NCI-H524 treated with DMSO at 0.1 percent for 48 hours (cell line): ENCODE measurements at places on chromosomes 11 and 22.

DNA sequence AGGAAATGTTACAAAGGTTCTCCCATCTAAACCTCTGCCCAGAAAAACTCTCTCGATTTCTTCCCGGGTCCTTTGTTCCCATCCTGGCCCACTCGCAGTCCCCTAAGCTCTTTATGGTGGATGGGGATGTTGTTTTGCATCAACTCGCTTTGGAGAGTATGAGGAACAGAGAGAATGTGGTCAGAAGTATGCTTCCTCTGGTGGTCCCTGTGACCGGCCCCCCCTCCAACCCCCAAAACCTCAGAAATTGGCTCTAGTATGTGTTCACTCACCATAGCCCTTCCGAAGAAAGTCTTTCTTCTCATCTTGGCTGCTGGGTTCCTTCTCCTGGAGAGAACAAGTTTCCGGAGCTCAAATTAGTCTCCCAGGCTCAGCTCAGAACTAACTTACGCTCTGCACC is 54.4 kb downstream of the GRAMD1B start:
- DNase-seq: no peak

- no peak for DNase-seq
Observed at GRCh38 chr11:71442123-71442522, 6.1 kb downstream of the DHCR7 start.

- no peak for DNase-seq
Observed at GRCh38 chr11:35065566-35065965, 73.4 kb upstream of the CD44 start.

DNA sequence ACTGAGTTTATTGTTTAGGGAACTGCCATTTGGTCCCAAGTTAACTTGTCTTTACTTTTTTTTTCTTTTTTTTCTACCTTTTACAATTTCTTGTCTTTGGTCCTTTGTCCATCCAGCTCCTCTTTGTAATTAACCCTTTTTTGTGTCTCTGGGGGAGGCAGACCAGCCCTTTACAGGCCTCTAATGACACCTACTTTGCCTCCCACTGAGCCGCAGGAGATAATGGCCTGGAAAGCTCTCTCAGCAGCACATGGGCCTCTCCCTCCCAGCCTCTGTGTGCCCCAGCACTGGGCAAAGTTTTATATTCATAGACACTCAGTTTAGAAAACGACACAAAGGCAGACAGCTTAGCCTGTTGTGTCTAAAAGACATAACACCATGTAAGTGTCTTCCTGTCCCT is 480.4 kb downstream of the SOX6 start:
- DNase-seq: no peak

DNA sequence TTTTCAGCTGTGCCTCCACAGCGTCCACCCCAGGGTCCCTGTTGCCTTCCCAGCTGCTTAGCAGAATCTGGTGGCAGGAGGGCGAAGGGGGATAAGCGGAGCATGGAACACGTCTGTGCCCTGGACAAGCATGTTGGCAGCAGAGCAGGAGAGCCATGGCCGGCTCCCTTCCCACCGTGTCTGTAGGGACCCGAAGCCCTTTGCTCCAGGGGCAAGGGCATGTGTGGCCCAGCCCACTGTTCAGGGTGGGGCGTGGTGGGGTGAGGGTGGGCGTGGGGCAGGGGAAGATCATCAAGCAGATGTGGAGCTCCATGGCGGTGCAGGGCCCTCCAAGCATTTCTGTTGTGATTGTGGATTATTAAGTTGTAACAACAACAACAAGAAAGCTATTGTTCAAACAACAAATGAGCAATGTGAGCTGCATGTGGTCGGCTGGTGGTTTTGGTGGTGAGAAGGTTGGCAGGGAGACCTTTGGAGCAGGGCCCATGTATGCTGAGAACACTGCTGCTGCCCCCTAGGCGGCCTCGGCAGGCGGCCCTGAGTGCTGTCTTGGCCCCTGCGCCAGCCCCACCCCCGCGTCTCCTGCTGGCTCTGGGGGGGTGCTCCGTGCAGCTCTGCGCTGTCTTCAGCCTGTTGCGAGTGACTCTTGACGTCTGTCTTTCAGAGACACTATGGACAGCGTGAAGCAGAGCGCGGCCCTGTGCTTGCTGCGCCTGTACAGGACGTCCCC is 50.9 kb downstream of the AP2A2 start:
- DNase-seq: no peak

DNA sequence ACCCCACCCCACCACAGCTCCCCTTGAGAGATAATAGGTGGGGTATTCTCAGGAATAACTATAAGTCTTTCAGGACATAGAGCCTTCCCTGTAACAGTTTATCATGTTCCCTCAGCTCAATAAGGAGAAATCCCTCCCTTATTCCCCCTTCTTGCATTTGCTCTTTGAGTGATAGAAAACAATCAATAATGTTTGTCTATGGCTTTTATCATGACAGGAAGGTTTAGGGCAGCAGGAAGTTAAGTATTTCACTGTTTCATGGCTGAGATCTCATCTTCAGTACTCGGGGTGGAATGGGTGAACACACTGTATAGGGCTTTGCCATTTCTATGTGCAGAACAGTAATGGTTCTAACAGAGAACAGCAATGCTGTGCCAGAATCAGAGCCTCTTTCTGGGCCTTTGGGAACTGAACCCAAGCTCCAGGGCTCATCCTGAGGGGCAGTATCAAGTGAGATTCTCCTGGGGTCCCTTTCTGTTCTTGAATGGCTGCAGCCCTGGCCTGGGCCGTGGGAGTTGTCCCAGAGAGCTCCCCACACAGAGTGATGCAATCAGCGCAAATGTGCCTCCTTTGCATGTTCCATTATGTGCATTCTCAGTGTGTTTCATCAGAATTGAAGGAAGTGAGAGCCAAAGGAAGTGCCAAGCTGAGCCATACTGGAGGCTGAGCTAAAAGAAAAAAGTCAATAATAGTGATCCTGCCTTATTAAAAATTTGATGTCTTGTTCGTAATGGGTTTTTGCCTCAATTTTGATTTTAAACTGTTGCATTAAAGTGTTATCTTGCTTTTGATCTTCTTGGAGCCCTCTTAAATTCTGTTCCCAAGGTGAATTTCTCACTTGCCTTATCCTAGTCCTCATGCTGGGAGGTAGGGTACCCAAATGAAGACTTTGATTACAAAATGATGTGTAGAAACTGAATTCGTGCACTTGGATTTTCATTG is 2.9 kb upstream of the CYP2R1 start:
- DNase-seq: no peak

GRCh38 chr11:91998481-91998880 is 226.1 kb upstream of the FAT3 start:
- no peak for DNase-seq

DNA sequence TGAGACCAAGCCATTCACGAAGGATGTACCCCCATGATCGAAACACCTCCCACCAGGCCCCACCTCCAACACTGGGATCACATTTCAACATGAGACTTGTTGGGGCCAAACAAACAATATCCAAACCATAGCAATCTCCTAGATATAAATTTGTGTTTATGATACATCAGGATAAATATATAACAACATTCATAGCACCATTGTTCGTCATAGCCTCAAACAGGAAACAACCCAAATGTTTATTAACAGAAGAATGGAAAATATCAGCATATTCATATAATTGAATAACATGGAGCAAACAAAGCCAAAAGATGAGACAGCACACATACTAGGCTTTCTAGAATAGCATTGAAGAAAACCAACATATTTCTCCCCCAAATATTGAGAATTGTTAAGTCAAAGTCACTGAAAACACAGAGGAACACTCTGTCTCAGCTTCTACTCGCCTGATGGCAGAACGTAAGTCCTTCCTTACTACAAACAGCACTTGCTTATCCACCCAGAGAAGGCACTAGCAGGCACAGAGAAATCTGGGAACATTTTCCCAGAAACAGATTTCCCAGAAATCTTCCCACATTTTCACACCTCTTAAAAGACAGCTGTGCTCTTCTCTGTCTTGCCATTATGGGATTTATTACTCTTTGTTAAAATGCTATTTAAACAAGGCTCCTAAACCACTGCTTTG is 8.1 kb upstream of the GDPD4 start:
- DNase-seq: no peak

GRCh38 chr11:5343474-5344335 is at the start of gene OR51B5:
Gene OR51B5 (minus strand): TSS chr11:5343524. CDS start chr11:5343524, 0 bp downstream.
- DNase-seq: no peak

GRCh38 chr22:36659762-36660509 is 43.6 kb downstream of the CACNG2 start:
- DNase-seq: peak; percentile 64

DNA sequence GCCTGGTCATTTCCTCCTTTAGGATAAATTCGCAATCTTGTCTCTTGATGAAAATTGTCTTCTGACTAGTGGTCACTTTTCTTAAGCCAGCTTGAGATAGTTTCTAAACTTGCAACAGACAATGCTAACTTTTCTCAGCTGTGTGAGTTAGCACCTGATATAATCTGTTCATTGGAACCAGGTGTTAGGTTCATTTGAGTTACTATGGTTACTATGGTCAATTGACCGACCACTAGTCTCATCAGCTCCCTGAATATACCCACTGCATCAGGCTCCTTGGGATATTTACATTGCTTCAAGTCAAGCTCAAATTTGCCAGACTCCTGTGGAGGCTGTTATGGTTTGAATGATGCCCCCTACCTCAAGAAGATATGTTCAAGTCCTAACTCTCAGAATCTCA is 54.5 kb downstream of the SC5D start:
- no peak for DNase-seq

DNA sequence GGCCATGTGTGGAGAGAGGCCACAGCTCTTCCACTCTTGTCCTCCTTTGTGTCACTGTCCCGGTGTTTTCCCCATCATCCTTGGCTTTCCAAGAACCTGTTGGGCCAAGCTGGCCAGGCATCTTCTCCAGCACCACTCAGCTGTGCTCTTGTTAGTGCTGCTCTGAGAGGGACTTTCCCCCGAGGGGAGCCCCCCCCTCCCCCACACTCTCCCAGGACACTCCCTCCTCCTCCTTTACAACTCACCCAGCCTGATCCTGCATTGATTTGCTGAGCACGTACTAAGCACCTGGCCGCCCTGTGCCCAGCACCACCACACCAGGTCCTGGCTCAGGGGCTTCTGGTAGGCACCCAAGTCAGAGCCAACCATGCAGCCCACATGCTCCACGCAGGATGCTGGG is 13.2 kb downstream of the TP53AIP1 start:
- DNase-seq: no peak

- DNase-seq: no peak
Observed at GRCh38 chr11:31871310-31872075, 60.4 kb upstream of the PAX6 start.

- DNase-seq: no peak
Observed at GRCh38 chr11:66136752-66137123, 66.7 kb downstream of the PACS1 start.

DNA sequence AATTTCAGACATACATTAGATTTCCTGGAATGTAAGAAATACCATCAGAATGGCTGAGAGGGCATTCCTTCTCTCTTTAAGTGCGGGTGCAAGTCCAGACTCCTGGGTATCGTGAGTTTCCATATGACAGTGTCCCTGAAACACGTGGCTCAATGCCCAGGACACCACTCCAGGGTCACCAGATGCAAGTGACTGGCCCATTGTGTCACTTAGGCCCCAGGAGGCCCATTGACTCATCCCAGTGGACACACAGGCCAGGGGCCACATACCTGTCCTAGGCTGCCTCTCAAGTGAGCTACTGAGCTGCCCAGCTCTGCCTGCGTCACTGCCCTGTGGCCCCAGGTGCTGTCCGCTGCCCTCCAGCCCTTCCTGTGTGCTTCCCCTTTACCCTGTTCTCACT is 18.5 kb downstream of the FBLN1 start:
- no peak for DNase-seq
